Stimulated activated CD8-positive, alpha-beta memory T cell treated with anti-CD3 and anti-CD28 coated beads, Interleukin-4, amount 100 ng/mL, for 4 hours (primary cell): ENCODE measurements at places on chromosomes 4 and X.

GRCh38 chr4:176767183-176767582, 25.5 kb downstream of the VEGFC start:
- no peak for DNase-seq

DNA sequence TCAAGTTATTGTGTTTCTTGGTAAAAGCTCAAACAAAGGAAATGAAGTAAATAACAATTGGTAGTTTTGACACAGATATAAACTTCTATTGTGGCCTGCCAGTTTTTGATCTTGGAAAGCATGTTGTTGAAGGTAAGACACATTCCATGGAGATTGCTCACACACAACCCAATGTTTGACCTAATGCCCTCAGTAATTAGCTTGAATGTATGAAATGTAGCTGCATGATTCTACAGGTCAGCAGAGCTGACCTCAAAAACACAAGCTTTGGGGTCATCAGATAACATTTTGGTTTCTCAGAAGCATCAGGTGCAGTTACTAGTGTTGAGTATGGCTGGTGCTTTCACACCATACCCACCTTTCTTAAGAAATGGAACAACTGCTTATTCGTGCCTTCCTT, 16.5 kb downstream of the GPR173 start:
- DNase-seq = no peak

DNA sequence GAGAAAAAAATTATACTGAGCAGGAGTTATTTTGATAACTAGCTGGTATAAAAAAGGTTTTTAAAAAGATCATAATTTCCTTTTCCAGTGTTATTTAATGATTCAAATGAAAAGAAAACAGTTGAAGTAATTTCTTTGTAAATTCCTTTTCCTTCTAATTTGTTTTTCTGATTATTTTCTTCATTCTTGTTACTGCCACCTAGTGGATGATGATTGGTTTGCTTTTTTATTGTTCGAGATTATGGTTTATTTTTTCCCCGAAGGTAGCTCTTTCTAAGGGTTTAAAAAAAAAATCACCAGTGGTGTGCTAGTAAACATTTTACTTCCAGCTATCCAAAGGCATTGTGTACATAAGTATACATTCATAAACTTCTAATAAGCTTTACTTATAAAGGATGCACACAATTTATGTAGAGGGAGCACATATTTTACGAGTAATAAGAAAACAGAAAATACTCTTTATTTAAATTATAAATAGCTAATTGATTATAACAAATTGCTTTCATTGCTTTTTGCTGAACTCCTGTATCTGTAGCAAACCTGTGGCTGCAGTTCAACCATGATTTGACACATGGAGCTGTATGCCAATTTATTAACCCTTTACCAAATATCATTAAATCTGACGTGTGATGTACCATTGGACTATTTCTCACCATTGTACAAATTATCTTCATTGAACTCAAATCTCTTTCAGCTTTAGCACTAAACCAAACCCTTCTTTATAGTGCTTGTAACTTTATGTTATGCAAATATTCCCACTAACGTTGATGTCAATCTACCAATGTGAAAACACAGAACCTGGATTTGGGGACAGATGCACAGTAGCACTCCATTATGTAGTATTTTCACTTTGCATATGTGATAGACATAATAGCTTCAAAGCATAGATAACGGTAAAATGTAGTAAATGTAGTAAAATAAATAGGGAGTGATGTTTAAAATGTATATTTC, 97.8 kb upstream of the ANK2 start:
- no peak for DNase-seq

DNA sequence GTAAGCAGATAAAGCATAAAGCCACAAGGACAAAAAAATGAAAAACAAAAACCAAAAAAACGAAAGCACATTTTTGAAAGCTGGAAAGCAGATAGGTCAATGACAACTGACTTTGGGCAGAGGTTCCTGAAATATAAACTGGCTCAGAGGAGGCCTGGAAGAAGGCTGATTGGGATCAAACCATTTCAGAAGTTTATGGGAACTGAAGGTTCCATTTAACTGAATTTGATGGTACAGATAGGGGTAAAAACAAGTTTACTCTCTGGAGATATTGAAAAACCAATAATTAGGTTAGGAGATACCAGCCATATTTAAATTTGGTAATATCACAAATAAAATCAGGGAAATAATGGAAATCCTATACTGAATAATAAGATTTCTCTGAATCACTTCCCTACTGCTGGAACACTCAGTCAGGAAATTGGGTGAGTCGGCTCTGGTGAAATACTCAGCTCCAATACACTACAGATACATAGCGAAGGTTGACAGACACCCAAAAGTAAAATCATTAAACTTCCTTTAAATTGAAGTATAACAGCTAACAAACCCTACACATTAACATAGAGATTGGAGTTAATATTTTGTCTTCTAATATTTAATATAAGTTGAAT, 1584.3 kb downstream of the STIM2 start:
- DNase-seq = no peak

GRCh38 chr4:1756893-1757779, 35.8 kb downstream of the TACC3 start:
- no peak for DNase-seq

- no peak for DNase-seq
These were observed 751 bp upstream of the RGS12 start for GRCh38 chr4:3291969-3292570.

DNA sequence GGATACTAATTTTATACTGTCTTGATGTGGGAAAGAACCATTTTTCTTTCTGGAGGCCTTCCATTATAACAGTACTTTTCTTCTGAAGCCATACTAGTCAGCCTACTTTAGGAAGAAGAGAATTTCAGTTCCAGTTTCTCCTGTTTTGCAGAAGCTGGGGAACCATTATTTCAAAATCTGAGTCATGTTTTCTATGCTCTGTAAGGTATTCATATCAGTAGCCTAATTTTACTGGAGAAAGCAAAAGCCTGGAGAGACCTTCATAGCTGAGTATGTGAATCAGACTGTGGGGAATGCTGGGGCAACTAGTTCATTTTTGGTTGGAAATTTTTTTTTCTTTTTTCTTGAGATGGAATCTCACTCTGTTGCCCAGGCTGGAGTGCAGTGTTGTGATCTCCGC, 22.4 kb downstream of the AFF1 start:
- DNase-seq = no peak

- DNase-seq = no peak
These were observed 36.3 kb downstream of the IL21 start for GRCh38 chr4:122584519-122584918.

DNA sequence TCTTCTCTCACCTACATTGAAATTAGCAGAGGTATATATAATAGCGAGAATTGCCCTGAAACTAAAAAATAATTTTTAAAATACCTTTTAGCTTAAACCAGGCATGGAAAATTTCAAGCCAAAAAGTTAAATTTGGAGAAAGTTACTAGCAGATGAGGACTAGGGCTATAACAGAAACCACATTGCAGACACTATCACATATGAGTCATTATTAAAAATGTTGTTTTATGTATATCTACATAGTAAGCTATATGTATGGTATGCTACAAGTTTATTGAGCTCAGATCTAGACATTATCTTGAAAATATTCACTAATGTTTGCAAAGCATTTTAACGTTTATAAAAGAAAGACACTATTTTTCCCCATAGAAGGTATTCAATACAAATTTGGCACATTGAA, 147.8 kb downstream of the PAPSS1 start:
- DNase-seq = no peak

GRCh38 chrX:69107231-69107739, 58.0 kb downstream of the PJA1 start:
- no peak for DNase-seq

DNA sequence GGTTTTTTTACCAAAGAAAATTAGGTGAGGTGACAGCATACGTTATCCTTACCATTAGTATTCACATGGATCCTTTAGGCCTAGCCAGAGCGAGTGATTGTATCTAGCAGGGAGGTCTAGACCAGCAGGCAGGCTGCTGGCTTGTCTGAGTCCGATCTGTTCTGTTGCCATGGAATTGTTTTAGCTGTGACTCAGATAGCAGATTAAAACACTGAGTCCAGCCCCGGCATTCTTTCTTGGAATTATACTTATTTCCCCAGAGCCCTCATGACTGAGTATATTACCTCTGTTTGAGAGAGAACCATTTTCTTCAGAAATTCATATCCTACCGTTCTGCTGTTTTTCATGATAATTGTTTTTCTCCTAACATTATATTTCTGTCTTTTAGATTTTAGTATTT, 37.4 kb downstream of the OCRL start:
- DNase-seq = no peak

DNA sequence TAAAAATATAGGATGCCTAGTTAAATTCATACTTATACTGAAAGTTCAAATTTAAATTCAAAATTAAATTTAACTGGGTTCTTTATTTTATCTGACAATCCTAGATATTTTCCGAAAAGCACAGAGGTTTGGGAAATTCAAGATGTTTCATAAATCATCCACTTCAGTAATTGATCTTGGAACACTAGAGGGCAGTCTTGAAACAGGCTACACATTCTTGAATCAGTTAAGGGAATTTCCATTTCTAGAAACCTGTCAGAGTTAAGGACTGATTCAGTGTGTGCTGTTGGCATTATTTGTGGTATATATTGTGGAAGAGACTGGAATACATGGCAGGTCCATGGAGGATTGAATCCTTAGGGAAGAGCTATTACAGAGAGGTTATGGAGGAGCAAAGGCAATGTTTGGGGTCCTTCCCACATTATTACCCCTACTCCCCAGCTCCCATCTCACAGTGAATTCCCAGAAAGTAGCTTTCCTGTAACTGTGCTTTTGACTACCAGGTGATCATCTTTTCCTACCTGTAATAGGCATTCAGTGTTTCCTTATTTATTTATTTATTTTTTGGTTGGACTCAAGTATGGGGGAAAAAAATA, 92.9 kb downstream of the EGF start:
- no peak for DNase-seq

DNA sequence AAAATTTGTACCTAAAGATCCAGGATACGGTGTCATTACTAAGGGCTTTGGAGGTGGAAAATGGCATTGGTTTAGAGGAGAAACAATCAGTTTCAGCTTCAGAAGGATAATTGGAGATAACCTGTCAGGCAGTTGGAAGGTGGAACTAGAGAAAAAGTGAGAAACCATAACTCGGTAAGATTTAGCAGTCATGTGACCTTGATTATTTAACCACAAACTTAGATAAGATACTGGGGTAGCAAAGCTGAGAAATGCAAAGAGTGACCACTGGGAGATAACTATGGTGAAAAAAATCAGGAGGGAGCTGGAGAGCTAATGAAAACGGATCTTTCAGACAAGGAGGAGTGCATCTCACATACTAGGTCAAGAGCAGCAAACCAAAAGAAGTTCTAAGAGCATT, 58.3 kb upstream of the SMARCA5 start:
- no peak for DNase-seq

GRCh38 chrX:17792826-17793225, 55.5 kb downstream of the SCML1 start:
- DNase-seq = no peak

- no peak for DNase-seq
These were observed 164.7 kb downstream of the DCLK2 start for GRCh38 chr4:150242820-150243458.

DNA sequence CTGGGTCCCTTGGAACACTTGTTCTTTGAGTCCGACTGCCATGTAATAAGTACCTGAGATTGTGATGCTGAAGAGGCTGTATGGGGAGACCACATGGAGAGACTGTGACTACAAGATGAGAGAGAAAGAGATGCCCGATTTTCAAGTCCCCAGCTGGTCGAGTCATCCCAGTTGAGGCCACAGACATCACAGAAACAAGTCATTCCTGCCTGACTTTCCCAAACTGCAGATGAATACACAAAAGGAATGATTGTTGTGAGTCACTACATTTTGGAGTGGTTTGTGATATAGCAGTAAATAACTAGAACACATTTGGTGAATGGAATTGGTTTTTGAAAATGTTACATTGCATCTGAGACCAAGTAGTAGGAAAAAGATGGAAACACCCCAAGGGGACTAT, 9.0 kb upstream of the YIPF7 start:
- DNase-seq = no peak

DNA sequence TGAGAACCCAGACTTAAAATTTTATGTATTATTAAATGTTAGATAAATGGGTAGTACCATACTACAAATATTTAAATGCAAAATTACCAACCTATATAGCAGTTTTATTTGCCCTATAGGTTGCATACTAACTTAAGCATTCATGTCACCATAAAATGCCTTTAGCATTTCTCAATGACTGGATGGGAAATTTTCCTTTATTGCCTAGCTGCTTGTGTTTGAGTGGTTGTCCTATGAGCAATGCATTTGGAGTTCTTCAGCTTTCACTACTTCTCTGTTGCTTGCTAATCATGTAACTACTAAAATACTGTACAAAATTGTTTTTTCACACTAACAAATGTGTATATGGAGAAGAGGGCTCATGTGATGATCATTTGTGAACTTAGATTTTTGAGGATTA, 44.2 kb upstream of the CEP135 start:
- DNase-seq = no peak

- DNase-seq = no peak
These were observed 56.7 kb downstream of the ADGRG2 start for GRCh38 chrX:19065535-19065934.

GRCh38 chr4:7427361-7427760, 7.4 kb downstream of the PSAPL1 start:
- DNase-seq = no peak

DNA sequence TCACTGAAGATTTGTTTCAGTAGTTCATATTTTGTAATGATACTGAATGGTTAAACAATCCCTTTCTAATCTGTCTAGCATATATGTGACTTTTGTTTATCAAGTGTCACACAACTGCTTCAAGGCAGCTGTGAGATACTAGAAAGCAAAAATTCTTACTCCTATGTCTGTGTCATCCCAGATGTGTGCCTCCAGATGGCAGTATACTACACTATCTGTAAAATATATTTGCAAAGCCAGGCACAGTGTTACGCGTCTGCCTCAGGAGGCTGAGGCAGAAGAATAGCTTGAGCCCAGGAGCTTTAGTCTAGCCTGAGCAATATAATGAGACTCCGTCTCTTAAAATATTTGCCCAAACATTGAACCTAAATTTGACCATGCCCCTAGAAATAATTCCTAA, 4.0 kb downstream of the NUDT10 start:
- no peak for DNase-seq

- DNase-seq = no peak
These were observed 12.1 kb downstream of the PPARGC1A start for GRCh38 chr4:23877758-23878229.
